Activated CD8-positive, alpha-beta T cell treated with anti-CD3 and anti-CD28 coated beads, Interleukin-2, amount 10 ng/mL, durations not matched to agents 7 days and 5 days (primary cell): ENCODE measurements at places on chromosomes 1 and 21.

GRCh38 chr1:167450843-167451242, 67.5 kb downstream of the CD247 start:
- DNase-seq, result no peak

DNA sequence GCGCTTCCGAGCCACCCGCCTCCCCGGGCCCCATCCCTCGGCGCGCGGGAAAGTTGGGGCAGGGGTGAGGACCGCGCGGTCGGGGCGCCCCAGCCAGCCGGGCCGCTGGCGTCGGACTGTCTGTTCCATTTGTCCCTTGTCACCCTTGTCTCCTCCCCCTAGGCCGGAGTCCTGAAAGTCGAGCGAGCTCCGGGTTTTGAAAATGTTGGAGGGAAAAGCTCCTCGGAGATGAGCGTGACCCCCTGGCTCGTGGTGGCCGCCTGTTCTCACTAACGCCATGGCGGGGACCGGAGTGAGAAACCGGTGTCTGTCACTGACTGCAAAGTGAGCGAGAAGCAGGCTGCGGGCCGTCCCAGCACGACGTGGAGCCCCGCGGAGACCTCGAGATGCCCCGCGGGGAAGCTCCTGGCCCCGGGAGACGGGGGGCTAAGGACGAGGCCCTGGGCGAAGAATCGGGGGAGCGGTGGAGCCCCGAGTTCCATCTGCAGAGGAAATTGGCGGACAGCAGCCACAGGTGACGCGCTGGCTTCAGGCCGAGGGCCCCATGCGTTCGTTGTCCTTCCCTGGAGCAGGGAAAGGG, 491 bp downstream of the PER3 start:
- no peak for DNase-seq

- no peak for DNase-seq
Observed at GRCh38 chr1:236608930-236609726, 4.8 kb upstream of the HEATR1 start.

GRCh38 chr21:31837618-31838390, 35.0 kb upstream of the HUNK start:
- DNase-seq, result no peak

- DNase-seq, result peak; percentile 64
Observed at GRCh38 chr1:222009105-222009730, 267.3 kb upstream of the DUSP10 start.

DNA sequence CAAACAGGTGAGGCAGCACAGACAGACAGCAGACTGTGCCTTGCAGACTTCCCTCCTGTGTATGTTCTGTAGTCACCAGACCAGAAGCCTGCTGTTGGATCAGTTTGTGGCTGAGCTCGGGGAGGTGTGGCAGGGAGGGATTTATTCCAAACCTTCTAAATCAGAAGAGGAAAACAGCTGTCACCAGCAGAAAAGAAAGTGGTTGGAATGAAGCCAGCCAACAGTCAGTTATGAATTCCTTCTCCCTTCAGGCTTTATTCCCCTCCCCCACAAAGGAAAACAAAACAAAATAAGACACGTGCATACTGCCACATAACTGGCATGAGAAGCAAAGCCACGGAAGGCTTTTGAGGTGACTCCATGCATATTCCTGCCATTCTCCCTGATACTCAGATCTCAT, 19.0 kb upstream of the PIGV start:
- DNase-seq, result no peak

- DNase-seq, result no peak
Observed at GRCh38 chr1:239739919-239740318, 351.8 kb upstream of the FMN2 start.
